ENCODE measurements at places on chromosomes 16 and 17.

- DNase-seq: no peak
Measured at GRCh38 chr16:15799851-15800495, 56.9 kb downstream of the MYH11 start.

- DNase-seq: no peak
Measured at GRCh38 chr16:84471316-84471715, 33.1 kb downstream of the MEAK7 start.

GRCh38 chr16:4358831-4359561 lies 7.9 kb upstream of the PAM16 start:
- DNase-seq: peak; percentile 56

DNA sequence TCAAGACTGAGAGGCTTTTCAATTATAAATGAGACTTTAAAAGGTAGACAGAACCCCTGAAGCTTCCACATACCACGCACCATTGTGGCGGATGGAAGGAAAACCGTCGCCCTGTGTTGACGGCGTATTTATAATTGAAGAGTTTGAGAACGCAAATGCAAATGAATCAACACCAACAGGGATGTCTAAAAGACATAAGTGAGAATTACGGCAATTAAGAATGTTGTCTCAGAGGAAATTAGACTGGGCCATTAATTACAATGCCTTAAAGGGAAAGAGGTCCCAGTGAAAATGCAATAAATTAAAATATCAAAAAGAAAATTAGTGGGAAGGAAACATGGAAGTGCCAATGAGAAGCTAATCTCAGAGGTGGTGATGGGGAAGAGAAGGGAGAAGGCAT lies 148.5 kb upstream of the XYLT1 start:
- no peak for DNase-seq

DNA sequence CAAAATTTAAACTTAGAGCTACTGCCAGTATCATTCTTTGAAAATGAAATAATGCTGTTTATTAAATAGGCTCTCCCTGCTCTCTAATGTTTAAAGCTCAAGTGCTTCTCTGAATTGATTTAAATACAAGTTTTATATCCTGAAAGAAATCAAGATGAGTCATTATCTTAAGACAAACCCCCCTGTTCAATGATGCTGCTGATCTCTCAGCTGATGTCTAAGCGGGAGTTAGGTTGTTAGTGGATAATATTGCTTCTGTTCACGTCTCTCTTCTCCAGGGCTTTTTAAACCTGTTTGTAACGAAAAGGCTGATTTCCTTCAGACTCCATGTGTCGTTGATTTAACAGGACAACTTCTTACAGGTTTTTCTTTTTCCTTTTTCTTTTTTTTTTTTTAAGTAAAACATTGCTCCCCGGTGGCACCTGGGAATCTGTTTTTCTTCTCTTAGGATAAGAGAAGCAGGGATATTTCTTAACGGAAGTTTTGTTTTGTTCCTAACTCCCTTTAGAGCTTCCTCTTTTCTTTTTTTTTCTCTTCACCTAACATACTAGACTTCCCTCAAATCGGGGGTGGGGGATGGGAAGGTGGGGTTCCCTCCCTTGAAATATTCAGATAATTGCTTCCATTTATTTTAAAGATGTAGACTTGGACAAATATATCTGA lies 807 bp upstream of the LYRM9 start:
- DNase-seq: no peak

GRCh38 chr16:74865922-74866598 lies 91.4 kb upstream of the FA2H start:
- no peak for DNase-seq

DNA sequence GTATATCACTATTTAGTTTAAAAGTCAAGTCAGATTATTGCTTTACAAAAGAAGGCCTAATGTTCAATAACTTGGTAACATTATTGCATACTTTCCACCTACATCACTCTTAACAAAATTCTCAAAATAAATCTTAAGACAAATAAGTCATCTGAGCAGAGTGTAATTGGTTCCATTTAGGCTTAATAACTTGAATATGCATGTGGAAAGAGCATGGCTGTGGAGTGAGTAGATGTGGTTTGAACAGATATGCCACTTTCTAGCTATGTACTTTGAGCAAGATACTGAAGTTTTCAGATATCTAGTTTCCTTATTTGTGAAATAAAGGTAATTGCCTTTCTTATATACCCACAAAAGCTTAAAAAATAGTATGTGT lies 6.7 kb upstream of the EVI2A start:
- no peak for DNase-seq

- no peak for DNase-seq
Measured at GRCh38 chr17:29699283-29699682, 76.6 kb upstream of the CORO6 start.

- DNase-seq: no peak
Measured at GRCh38 chr16:69093974-69094373, 11.5 kb upstream of the HAS3 start.

GRCh38 chr16:50269061-50269705 lies 2.8 kb downstream of the ADCY7 start:
- no peak for DNase-seq

DNA sequence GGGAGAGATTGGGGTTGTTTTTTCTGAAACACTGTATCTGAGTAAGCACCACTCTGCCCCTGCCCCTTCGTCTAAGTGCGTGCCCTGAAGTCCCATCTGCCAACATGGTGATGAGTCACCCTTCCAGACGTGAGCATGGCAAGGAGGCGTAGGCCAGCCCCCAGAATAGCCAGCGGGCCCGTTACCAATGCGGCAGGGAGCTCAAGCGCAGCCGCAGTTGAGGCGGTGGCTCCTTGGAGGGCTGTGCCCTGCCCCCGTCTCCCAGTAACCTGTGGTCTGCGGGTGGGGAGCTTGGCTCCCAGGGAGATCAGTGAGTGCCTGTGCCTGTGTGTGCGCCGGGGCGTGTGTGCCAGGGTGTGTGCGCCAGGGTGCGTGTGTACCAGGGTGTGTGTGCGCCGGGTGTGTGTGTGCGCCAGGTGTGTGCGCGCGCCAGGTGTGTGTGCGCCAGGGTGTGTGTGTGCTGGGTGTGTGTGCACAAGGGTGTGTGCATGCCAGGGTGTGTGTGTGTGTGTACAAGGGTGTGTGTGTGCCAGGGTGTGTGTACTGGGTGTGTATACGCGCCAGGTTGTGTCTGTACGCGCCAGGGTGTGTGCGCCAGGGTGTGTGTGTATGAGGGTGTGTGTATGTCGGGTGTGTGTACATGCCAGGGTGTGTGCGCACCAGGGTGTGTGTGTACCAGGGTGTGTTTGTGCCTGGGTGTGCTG lies 98.6 kb upstream of the CHMP6 start:
- DNase-seq: peak; percentile 92

GRCh38 chr17:80996422-80997305 lies 5.0 kb downstream of the CHMP6 start:
- DNase-seq: no peak

DNA sequence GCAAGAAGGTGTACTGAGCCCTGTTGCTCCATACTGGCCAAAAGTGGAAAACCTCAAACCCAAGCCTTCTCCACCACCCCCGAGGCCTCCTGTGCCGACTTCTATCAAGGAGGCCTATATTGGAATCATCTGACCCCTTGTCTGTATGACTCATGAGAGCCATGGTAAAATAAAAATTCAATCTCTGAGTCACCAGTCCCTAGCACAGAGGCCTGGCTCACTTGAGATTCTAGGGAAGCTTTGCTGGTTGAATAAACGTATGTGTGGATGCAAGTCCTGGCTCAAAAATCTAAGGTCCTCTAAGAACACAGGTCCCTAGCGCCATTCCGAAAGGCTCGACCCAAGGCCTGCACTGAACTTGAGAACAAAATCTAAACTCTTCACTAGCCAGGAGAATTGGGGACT lies 15.0 kb downstream of the NSMCE1 start:
- DNase-seq: peak; percentile 68

GRCh38 chr16:11517961-11518360 lies 68.8 kb downstream of the LITAF start:
- DNase-seq: no peak

GRCh38 chr16:60463986-60464385 lies 1572.3 kb downstream of the CDH8 start:
- no peak for DNase-seq

DNA sequence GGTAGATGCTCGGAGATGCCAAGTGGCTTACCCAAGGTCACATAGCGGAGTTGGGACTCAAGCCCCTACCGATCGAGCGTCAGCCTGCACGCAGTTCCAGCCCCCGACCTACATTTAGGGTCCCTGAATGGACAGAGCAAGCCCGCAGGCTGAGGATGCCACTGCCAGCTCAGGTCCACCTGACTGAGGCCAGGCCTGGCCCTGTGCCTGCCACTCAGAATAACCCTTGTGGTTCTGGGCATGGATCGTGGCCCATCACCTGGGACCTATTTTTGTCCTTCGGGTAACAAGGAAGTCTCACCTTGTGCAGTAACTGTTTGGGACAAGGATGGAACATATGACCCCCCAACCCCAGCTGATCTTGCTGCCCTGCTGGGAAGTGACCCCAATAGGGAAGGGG lies 17.1 kb downstream of the CDH16 start:
- DNase-seq: no peak

- DNase-seq: no peak
Measured at GRCh38 chr16:64182985-64183384, 938.9 kb downstream of the CDH11 start.

DNA sequence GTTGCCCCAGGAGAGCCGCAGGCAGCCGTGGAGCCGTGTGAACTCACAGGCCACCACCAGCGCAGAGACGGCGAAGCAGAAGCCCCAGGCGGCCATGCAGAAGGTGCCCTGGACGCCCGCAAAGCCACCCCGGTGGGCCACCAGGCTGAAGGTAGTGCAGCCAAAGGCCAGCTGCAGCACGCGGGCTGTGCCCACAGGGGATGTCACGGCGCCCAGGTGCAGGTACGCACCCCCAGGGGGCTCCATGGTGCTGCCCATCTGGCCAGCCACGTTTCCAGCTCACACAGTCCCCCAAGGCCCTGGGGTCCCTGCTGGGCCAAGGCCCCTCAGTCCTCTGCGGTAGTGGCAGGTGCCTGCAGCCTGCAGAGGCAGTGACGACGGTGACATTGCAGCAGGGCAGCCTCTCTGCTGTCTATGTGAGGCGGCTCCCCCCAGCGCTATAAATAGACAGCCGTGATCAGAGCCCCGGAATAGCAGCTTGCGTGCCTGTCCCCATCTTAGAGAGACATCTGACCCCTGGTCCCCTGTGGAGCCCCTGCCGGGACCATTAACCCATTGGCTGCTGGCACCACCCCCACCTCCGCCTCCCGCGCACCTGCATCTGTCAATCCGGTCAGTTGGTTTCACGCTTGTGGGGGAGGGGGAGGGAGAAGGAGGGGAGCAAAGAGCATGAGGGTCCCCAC lies 4.5 kb upstream of the PYCR1 start:
- no peak for DNase-seq
